Cardiac muscle cell (in vitro differentiated cells and primary cell): ENCODE measurements at places on chromosomes 2 and 18.
A peak's percentile ranks its signal among the peaks of the same experiment; 100 is the strongest.

DNA sequence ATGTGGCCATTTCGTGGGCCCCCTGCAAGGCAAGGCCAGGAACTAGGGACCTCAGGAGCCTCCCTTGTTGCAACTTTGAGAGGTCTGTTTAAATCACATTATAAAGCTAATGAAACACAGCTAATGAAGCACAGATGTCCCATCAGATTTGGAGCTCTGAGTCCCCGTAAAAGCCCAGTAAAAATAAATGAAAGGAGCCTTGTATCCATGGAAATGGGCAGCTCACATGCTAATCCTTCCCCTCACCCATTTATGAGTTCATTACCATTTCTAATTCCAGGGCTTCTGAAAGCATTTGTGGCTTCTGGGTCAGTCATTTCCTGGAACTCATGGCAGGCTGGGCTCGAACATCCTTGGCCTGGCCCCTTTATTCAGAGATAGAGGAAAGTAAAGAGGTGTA is 274.8 kb downstream of the SS18 start:
- no peaks in the 10 kb centered on the region for H3K27me3 ChIP-seq
- H3K4me1 ChIP-seq: no peaks in the 10 kb centered on the region
- H3K4me3 ChIP-seq: no peak overlapping the region
- H3K27ac ChIP-seq: no peak overlapping the region
- no peak for DNase-seq
- no peaks in the 10 kb centered on the region for H3K36me3 ChIP-seq

GRCh38 chr2:116747103-116747502 is 1067.4 kb upstream of the DDX18 start:
- H3K36me3 ChIP-seq: no peaks in the 10 kb centered on the region
- no peak for DNase-seq
- H3K27me3 ChIP-seq: peaks cover 3% of the 10 kb centered on the region
- H3K4me1 ChIP-seq: no peaks in the 10 kb centered on the region
- H3K27ac ChIP-seq: no peak overlapping the region

DNA sequence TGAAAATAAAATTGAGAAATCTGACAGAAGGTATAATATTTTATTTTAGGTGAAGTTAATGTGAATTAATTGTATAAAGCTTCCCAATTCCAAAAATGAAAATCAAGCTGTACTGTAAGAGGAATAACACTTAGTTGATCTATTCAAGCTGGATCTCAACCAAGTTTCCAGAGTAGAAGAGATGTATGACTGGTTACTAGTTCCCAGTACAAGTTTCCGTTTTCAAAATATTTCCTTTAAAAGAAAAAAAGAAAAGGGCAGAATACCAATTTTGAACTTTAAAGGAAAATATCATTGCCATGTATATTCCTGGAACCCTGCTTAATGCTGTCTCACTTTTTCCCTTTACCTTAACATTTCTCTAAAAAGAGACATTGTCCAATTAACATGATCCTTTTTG is 308.5 kb downstream of the IRS1 start:
- no peaks in the 10 kb centered on the region for H3K36me3 ChIP-seq
- no peak overlapping the region for H3K4me3 ChIP-seq
- H3K27ac ChIP-seq: no peak overlapping the region

- H3K36me3 ChIP-seq: no peaks in the 10 kb centered on the region
- no peak overlapping the region for H3K4me3 ChIP-seq
- no peaks in the 10 kb centered on the region for H3K27me3 ChIP-seq
- no peak overlapping the region for H3K27ac ChIP-seq
- no peaks in the 10 kb centered on the region for H3K4me1 ChIP-seq
These were observed 17.6 kb upstream of the TMEM247 start for GRCh38 chr2:46461709-46462171.

- H3K4me1 ChIP-seq: no peaks in the 10 kb centered on the region
- H3K4me3 ChIP-seq: no peak overlapping the region
- no peaks in the 10 kb centered on the region for H3K36me3 ChIP-seq
- peak; percentile 65 for DNase-seq
These were observed 14.5 kb downstream of the IL1R2 start for GRCh38 chr2:102005989-102006885.
